A549 treated with Hydrocortisone at 1 μM for 4 hours (cell line): ENCODE measurements at places on chromosomes 13 and 19. TPM values are rescaled to one million over a fixed set of nuclear protein-coding genes. Genes with fewer than 3 reads are reported as not detected.

CEACAM7 gene
- total RNA-seq, result 0.03 to 0.18 TPM (median 0.10 TPM) in 3 of 5 replicates, not detected in the others

ATP4A gene
- total RNA-seq, result 0.07 to 0.09 TPM in 2 of 5 replicates, not detected in the others

KASH5 gene
- 0.12 TPM in 1 of 5 replicates, not detected in the others for total RNA-seq

ARRDC5 gene
- not detected in 5 replicates for total RNA-seq
